SIG-M5 (cell line): ENCODE measurements at places on chromosomes 5 and 9.

DNA sequence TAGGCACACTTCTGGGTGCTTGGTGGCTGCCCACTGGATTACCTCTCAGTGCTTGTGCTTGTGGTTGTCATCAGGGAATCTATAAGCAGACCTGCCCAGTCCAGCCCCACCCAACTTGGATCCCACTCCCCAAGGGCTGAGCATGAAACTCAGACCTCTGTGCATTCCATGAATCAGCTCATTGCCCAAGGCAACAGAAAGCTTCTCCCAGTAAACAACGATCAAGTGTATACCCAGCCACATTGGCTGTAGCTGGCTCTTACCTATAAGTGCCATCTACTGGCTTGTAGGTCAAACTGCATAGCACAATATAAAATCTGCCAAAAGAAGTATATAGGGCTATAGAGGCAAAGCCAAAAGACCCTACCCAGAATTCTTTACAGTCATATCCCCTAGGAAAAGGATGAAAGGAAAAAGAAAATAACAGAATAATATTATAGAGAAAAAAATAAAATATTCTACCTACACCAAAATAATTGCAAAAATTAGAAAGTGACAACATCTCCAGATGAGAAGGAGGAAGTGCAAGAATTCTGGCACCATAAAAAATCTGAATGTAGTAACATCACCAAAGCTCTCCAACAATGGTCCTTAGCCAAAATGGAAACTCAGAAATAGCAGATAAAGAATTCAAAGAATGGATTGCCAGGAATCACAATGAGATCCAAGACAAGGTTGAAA lies 321.0 kb upstream of the TRPC7 start:
- no peak for DNase-seq

GRCh38 chr9:132610661-132611060 lies 28.3 kb downstream of the BARHL1 start:
- DNase-seq = no peak

GRCh38 chr5:94910721-94911120 lies 292.3 kb downstream of the SLF1 start:
- no peak for DNase-seq

- DNase-seq = no peak
These were observed 47.7 kb downstream of the SRFBP1 start for GRCh38 chr5:122009436-122009835.

DNA sequence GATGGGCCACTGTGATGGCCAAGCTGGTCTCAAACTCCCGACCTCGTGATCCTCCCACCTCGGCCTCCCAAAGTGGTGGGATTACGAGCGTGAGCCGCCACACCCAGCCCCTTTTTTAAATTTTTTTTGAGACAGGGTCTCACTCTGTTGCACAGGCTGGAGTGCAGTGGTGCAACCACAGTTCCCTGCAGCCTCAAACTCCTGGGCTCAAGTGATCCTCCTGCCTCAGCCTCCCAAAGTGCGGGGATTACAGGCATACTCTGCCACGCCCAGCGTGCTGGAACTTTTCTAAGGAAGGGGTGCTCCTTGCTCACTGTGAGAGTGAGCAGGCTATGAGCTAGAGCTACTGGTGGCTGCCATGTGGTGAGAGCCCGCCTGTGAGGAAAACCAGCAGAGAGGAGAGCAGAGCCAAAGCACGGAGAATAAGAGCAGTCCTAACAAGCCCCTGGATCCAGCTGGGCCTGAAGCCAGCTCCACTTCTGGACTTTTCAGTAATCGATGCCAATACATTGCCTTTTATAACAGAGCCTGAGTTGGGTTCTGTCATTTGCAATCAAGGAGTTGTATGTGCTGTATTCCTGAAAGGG lies 75.5 kb upstream of the UNC5A start:
- no peak for DNase-seq

DNA sequence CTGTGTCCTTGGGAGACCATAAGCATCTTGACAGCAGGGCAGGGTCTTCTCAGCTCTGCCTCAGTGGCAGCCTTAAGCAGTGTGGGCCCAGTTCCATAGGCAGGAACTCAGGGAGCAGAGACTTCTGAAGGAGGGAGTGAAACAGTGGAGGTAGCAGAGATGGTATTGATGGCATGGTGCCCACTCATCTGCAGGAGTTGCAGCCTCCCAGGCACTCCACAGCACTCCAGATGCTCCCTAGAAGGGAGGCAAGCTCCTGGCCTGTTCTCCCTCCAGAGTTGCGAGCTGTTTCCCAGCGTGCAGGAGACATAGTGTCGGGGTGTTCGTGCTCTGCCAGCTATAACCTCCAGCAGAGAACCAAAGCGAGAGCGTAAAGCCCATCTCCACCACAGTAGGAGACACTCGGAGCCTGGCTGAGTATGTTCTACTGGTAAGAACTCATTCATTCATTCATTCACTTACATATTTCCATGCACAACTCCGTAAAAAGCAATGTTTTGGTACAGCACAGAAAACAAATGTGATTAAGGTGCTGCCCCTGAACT lies 31.4 kb upstream of the UNC5A start:
- no peak for DNase-seq

- DNase-seq = no peak
These were observed 47.1 kb upstream of the SIMC1 start for GRCh38 chr5:176190886-176191755.

GRCh38 chr9:121698627-121699570 lies 47.5 kb downstream of the DAB2IP start:
- DNase-seq = no peak

- no peak for DNase-seq
These were observed 91.8 kb downstream of the TLE1 start for GRCh38 chr9:81597419-81598122.

- no peak for DNase-seq
These were observed 230.9 kb upstream of the KLF4 start for GRCh38 chr9:107720501-107720900.

GRCh38 chr9:13479096-13479495 lies 199.6 kb upstream of the MPDZ start:
- no peak for DNase-seq

DNA sequence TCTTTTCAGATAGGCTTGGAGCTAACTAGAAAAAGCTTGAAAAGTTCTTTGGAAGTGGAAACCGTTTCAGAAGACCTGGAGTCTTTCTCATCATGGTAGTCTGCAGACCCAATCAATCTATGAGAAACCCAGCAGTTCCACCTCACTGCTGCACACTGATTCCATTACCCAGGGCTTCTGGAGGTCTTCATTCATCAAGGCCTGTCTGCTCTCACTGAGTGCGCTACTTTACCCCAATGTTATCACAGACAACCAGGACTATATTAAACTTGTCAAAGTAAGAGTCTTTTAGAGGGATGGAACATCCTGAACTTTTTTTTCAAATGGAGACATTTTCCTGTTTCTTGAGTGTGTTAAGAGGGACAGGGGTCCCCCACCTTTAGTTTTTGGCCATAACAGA lies 93.1 kb downstream of the BOD1 start:
- no peak for DNase-seq
